GM23248 (cell line): ENCODE measurements at places on chromosomes 7 and 10.
A peak's percentile ranks its signal among the peaks of the same experiment; 100 is the strongest.

DNA sequence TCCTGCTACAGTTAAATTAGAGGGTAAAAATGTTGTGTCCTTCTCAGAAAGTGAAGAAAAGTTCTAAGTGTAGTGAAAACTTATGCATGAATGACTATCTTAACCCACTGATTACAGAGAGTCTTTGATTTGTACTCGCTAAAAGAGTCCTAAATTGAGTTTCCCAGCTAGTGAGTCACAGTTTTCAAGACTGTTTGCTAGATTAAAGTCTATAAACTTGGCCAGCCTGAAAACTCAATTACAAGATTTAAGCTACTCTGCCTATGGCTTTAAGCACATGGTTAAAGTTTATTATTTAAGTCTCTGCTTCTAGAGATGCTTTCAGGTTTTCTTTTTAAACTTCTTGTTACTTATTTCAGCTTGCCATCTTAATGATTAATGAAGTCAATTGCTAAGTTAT is 44.4 kb downstream of the MRPS24 start:
- peak; percentile 3 for DNase-seq

GRCh38 chr10:49175587-49176309 is 12.4 kb downstream of the TMEM273 start:
- no peak for DNase-seq

GRCh38 chr10:122362621-122363020 is 11.9 kb upstream of the PLEKHA1 start:
- DNase-seq = peak; percentile 59

GRCh38 chr7:16204953-16205352 is 216.4 kb downstream of the CRPPA start:
- no peak for DNase-seq

DNA sequence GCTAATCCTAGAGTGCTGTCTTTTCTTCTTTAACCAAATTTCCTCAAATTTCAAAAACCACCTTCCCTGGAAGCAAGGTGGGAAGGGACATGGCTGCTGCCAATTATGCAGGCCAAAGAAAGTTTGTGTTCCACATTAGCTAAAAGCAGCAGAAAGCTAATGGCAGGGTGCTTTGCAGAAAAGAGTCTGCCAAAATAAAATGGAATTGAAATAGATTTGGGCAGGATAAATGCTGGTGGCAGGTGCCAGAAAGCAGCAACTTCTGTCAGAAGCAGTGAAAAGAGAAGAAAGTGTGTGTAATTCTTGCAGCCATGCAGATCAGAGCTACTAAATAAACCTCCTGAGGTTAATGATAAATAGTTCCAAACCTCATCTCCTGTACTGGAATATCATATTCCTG is 275.5 kb downstream of the ABCA13 start:
- no peak for DNase-seq

DNA sequence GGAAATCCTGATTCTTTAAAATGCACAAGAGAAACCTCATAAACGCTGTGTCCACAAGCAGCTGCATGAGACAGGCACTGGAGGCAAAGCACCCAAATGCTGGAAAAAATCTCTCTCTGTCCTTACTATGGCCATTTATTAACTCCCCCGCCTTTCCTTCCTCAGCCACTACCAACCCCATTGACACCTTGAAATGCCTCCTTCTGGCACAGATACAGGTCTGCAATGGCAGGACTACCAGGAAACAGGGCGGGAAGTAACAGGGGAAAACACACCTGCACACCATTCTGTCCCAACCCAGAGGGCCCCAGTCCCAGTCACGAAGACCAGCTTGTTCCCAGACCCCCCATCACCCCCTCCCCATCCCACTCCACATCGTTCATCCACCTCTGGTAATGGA is 224.3 kb downstream of the PARD3 start:
- DNase-seq = no peak

DNA sequence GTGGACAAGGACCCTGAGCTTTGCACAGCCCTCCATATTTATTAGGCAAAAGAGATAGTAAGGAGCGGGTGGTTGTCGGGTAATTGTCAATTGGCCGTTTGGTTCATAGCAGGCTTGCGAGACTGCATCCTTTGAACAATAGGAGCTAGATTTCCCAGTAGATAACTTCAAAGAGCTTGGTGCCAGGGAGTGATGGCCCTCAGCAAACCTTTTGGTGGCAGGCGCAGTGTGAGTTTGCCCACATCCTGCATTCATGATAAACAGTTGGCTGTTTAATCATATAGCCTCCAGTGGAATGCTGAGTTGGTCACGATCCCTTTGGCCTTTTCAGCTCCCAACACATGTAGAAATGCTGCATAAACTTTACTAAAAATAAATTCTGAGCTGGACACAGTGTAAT is 156.9 kb downstream of the AKR1D1 start:
- DNase-seq = no peak
